Epithelial cell of proximal tubule (primary cell): ENCODE measurements at places on chromosomes 11 and 22.

GRCh38 chr11:70549386-70549785 lies 151.1 kb downstream of the CTTN start:
- DNase-seq: no peak

DNA sequence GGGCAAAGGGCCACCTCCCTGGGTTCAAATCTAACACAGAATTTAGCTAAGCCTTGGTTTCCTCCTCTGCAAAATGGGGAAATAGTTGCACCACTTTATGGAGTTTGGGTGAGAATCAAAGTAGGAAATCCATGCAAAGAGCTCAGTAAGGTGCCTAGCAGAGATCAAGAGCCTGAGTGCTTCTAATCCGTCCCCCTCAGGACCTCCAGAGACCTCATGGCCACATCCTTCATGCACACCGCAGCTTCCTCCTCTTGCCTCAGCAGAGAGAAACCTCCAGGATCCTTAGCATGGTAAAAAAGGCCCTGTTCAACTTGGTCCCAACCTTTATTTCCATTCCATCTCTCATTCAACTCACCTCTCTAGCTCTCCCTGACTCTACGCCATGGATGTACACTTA lies 37.8 kb upstream of the NAV2 start:
- no peak for DNase-seq

DNA sequence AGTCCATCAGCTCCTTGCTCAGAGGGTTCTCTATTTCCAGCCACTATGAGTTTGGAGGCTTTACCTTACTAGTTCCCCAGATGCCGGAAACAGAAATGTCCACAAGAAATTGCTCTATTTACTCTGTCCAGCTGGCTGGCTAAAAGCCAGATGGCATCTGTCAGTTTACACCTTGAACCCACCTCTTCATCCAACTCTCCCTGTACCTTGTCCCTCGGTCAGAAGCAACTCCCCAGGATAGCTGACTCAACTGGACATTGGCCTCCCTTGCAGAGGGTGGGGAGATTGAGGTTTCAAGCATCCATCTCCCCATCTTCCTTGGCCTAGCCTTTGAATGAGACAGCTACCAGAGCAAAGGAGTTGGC lies 1.7 kb downstream of the C2CD2L start:
- no peak for DNase-seq

- DNase-seq: no peak
Observed at GRCh38 chr11:111672949-111673348, 70.7 kb downstream of the SIK2 start.

- no peak for DNase-seq
Observed at GRCh38 chr11:27497284-27497866, 9.2 kb downstream of the LIN7C start.

DNA sequence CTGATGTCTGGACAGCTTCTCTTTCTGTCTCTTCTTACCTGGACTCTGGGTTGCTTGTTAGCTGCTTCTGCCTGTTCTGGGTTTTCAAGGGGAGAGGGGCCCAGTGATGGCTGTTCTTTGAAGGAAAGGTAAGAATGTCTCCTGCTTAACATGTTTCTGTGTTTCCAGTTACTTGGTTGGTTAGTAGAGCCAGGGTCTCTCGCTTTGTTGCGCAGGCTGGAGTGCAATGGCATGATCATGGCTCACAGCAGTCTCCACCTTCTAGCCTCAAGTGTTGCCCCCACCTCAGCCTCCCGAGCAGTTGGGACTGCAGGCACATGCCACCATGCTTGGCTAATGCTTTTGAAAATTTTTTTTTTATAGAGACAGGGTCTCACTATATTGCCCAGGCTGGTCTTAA lies 126.6 kb downstream of the BCR start:
- no peak for DNase-seq

- DNase-seq: no peak
Observed at GRCh38 chr11:47607380-47607779, 13.2 kb upstream of the C1QTNF4 start.

DNA sequence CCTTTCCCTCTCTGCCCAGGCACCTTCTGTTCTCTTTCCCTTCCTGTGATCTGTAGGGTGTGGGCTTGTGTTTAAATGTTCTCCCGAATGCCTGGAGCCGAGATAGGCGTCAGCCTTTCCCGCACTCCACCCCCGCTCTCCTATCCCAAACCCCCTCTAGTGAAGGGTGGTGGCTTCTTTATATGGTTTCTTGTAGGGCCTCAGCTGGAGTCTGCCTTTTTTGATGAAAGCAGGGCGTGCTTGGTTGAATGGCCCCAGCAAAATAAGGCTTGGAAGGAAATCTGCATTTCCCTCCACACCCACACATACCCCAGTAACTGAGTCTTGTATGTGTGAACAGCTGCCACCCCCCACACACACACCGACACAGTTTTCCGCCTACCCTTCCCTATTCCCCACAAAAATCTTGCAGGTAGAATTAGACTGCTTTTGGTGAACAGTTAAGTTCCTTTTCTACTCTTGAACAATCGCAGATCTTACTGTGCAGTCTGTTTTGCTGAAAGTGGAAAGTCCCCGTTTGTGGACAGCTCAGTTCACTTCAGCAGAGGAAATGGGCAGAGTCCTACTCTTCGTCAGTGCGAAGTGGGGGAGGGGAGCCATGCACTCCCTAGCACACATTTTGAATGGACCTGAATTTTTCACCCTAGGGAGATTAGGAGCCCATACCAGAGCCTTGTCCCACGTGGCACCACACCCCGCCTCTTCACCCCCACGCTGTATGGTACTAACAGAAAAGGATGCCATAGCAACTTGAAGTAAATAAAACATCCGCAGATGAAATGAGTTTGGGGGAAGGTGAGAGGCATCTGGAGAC lies 25.5 kb upstream of the GRK2 start:
- no peak for DNase-seq

DNA sequence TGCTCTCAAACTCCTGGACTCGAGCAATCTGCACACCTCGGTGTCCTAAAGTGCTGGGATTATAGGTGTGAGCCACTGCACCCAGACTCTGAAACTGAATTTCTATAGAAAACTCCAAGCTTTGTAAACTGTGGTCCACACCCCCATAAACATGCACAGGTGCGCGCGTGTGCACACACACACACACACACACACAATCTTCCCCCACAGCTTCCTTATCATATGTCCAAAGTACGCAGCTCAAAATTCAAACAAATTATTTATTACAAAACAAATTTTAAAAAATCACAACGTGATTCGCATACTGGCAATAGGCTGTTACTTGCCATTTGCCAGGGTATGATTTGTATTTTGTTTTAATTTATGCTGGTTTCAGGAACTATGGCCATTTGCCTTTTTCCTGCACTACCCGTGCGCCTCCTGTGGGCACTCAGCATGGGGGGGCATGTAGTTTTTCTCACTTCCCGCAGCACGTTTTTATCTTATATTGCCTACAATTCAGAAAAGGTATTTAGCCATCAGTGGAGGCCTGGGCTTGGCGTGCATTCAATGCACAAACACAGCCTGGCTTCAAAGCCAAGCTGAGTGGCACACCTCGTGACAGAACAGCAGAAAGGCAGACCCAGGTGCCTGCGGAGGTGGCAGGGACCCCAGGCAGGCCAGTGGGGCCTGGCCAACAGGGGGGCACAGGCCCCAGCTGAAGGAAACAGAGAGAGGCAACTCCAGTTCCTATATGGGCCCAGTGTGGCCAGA lies 10.8 kb upstream of the SNX32 start:
- DNase-seq: no peak

GRCh38 chr11:29334776-29335130 lies 682.1 kb downstream of the KCNA4 start:
- no peak for DNase-seq

DNA sequence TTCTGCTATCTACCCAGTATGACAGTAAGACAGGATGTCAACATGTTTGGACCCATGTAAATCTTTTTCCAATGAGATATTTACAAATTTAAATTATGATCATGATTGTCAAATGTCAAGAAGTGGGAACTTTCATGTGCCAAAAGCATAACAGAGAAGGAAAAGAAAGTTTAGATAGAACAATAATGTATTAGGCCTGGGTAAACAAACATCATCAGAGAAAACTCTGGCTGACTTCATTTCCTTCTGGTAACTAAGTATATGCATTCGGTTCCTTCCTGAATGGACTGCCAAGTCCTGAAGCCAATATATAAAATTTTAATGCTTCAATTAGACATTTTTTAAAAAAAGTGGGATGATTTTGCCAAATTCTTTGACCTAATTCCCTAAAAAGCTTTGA lies 16.5 kb downstream of the RNF141 start:
- no peak for DNase-seq

DNA sequence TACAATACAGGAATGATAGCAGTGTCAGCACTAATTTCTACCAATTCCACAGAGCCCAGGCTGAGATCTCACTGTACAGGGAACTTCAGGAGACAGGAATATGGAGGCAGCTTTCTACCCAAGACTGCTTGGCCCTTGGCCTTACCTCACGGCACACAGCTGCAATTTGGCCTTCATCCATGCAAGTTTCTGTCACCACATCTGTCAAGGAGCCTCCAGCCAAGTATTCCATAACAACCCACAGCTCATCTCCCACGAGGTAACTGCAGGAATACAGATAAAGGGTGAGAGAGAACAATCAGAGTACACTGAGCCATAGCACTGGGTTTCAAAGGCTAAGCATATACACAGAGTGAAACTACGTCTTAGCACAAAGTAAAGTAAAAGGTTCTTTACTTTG lies 39.0 kb upstream of the GDPD4 start:
- DNase-seq: no peak

GRCh38 chr11:104094576-104094975 lies 58.1 kb downstream of the DDI1 start:
- no peak for DNase-seq

GRCh38 chr22:40215266-40215665 lies 37.5 kb downstream of the TNRC6B start:
- DNase-seq: no peak

DNA sequence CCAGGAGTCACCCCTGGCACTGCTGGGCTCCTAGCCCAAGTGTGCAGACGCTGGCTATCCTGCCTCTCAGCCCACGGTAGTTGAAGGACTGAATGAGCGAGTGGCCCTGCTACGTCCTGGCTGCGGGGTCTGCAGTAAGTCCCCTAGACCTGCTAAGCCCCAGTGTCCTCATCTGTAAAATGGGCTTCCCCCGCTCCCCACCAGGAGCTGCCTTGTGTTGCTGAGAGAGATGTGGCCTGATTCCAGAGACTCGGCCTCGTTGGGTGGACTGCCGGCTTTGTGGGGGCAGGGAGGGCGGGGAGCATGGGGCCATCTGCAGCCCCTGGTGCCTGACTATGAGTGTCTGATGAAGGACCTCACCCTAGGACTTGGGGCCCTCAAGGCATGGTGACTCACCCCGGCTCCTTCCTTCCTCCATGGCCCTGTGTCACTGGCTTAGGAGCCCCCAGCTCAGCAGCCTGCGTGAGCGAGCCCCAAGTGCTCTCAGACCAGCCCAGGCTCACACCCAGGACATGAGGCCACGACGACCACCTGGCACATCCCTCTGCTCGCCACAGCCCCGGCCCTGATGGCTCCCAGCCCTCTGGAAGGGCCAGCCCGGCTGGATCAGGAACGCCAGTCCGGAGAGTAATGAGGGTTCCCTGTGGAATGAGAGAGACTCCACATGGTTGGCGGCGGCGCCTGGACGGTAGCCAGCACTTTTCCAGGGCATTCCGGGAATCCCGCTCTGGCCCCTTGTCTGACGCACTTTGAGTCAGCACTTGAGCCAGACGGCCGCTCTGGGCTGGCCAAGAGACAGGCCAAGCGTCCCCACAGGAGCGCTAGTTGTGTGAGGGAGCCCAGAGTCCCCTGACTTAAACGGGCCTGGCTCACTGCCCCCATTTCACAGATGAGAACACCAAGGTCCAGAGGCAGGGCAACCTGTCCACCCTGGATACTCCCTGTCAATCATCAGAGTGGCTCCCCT lies 50.5 kb upstream of the SHISAL1 start:
- DNase-seq: no peak

GRCh38 chr22:31477329-31477728 lies 12.3 kb downstream of the EIF4ENIF1 start:
- DNase-seq: no peak

DNA sequence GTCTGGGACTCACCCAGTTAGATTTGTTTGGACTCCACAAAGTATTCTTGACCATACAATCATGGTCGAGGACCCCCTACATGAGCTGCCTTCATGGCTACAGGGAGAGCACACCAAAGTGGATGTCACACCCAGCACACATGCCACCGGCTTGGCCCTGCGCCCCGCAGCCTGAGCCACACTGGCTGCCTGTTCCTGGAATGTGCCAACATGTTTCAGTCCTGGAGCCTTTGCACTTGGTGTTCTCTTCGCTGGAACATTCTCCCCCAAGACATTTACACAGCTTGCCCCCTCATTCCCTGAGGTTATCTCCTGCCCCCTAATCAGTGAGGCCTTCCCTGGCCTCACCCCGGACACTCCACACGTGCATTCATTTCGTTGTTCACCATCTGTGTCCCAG lies 46.0 kb downstream of the PPARA start:
- no peak for DNase-seq

GRCh38 chr11:69513663-69514224 lies 32.3 kb downstream of the LINC01488 start:
- no peak for DNase-seq

DNA sequence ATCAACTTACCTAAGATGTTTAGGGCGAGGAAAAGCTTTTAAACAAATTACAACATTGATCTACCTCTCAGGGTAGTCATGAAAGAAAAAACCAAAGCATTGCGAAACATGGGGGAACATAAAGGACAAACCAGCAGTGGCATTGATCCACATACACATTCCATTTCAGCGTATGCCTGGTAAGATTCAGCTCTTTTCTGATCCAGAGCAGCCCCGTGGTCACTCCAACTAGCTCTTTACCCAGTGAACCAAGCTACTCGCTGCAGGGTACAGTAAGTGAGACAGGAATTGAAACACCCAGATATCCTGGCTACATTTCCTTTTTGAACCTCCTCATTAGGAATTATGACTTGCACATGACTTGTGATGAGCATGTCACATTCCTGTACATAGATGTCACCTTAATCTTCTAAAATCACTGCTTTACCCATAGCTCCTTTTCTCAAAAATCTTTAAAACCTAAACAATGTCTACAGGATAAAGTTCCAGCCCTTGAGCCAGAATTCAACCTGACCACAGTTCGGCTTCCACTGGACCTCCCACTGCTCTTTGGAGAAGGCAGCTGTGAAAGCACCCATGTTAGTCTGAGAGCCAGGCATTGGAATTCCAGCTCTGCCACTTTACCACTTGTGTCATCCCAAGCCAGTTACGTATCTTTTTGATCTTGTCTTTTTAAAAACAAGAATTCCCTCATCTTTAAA lies 42.9 kb upstream of the AKIP1 start:
- DNase-seq: no peak

DNA sequence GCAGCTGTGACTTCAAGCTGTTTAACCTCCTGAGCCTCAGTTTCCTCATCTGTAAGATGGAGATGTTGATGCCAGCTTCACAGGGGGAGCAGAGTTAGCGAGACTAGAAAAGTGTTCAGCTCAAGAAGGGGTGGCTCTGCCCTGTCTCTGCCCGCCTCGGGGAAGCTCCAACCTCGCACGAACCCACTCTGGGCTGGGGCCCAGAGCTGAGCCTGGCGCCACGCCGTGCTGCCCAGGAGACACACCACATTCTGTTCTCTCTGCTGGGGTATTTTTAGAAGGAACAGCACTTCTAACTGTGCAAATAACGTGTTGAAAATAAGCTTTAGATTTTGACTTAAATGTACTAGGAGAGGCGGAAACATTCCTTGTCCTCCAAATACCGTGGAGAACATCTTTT lies 74.1 kb downstream of the PHF21B start:
- DNase-seq: no peak
